ENCODE measurements at places on chromosomes 3 and 15. TPM values are rescaled to one million over a fixed set of nuclear protein-coding genes. Genes with fewer than 3 reads are reported as not detected.

DNA sequence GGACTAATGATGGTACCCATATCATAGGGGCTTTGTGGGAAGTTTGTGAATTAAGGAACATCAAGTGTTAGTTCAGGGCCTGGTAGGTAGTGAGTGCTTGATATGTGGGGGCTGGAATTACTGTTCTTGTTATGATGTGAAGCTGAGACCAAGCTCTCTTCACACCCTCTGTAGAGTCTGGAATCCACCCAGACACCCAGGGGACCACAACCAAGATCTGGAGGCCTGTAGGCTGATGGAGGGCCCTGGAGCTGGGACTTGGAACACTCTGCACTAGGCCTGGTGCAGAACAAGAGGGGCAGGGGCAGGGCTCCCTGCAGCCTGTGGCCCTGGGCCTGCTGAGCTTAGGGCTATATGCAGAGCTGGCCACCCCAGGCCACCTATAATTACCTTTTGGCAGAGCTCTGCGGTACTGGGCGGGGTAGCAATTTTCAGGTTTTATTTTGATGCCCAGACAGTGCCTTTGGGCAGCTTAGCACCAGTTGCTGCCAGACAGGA, 13.1 kb upstream of the PRKCD start:
- no peak for DNase-seq

Gene CD86
- total RNA-seq: not detected

GRCh38 chr3:1855841-1856240, 242.8 kb upstream of the CNTN4 start:
- DNase-seq: no peak

GRCh38 chr15:80060356-80061006, 1.0 kb downstream of the ZFAND6 start:
- DNase-seq: no peak

DNA sequence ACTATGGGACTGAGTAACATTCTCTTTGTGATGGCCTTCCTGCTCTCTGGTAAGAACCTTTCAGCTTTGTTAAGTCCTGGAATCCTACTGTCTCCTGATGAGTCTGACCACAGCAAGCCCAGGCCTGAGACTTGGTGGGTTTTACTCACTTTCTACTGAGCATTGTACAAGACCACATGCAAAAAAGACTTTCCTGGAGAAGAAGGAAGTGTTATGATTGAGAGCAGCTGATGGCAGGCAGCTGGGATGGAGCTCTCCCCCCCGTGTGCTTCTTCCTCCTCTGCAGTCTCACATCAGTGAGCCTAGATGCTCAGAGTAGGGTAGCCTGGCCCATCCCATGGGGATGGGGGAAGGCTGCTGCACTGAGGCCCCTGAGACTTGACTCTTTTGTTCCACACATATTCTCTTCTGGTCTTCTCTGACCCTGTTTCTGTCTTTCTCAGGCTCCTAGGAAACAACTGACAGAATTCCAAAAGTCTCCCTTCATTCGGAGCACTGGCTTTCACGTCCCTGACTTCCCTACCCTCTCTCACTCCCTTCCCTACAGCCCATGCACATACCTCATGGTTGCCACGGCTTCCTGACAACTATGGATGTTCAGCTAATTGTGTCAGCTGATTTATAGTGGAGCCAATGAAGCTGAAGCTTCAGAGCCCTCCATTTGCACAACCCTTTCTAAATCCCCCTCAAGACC, 36.6 kb downstream of the CD86 start:
- no peak for DNase-seq

Gene KBTBD13
- 0.17 TPM for total RNA-seq

Gene ILDR1
- total RNA-seq: 1.1 TPM

DNA sequence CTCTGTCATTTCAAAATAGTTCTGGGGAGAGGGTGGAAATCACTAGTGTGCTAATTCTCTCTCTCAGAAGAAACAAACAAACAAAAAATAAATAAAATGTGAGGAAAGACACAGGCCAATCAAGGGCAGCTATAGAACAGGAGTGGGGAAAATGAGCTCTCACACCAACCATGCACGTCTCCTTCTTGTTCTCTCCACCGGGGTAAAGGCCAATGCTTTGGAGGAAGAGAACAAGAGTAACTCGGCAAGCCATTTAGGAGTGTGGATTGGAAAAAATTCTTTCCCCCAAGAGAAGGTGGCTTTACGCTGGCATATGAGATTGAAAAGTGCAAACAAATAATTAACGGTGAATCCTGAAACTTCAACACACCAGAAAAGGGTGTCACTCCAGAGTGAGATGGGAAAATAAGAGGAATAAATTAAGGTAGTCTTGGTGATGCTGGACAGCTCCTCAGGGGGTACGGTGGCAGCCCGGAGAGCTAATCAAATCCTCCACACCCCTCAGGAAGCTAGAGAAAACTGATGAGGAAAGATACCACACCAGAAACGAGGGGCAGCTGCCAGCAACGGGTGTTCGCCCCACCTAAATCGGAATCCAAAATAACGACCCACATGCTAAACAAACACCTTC, 88.0 kb downstream of the RFTN1 start:
- no peak for DNase-seq

Gene OR5K2
- total RNA-seq: not detected
